ENCODE measurements at places on chromosomes 3 and 15. TPM values are rescaled to one million over a fixed set of nuclear protein-coding genes. Genes with fewer than 3 reads are reported as not detected.

DNA sequence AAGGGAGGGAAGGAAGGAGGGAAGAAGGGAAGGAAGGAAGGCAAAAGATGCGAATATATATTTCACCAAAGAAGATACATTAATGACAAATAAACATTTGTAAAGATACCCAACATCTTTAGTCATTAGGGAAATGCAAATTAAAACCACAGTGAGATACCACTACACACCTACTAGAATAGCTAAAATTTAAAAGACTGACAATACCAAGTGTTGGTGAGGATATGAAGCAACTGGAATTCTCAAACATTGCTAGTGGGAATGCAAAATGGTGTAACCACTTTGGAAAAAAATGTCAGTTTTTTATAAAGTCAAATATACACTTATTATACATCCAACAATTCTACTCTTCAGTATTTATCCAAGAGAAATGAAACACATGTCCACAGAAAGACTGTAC is 4.3 kb upstream of the COLQ start:
- DNase-seq = no peak

DNA sequence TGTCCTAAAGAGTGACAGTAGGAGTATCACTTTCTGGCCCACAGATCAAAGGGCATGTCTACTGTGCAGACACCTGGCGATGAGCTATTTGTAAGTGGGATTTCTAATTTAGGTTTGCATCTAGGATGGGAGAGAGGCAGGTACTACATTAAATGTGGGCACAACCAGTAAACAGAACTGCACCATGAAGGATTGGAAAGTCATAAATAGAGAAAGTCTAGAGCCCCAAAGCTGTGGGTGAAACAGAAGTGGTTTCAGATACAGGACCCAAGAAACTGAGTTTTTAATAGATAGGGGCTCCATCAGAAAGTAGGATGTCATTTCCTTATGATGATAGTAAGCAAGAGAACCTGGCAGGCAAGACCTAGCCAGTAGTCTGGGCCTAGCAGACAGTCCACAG is 35.2 kb upstream of the SPPL2A start:
- DNase-seq = no peak

BSN gene
- 1.1 TPM for total RNA-seq

DNA sequence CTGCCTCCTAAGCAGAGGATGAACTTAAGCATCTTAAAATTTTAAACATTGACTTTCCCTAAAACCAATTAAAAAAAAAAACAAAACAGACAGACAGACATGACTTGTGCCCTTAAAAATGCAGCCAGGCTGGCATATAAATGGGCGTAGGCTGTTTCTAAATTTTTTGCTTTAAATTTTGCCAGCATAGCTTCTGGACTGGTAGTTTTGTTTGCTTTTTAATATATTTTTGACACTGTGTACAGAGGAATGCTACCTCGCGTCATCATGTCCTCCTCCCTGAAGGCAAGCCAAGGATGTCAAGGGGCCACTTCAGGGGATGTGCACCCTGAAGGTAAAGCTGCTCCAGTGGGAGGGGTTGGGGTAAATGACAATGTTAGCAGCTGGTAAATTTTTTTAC is 134.8 kb downstream of the PGPEP1L start:
- no peak for DNase-seq

- no peak for DNase-seq
Measured at GRCh38 chr15:74540161-74540760, 759 bp upstream of the ARID3B start.

- DNase-seq = no peak
Measured at GRCh38 chr3:7264196-7264526, 403.2 kb downstream of the GRM7 start.

DNA sequence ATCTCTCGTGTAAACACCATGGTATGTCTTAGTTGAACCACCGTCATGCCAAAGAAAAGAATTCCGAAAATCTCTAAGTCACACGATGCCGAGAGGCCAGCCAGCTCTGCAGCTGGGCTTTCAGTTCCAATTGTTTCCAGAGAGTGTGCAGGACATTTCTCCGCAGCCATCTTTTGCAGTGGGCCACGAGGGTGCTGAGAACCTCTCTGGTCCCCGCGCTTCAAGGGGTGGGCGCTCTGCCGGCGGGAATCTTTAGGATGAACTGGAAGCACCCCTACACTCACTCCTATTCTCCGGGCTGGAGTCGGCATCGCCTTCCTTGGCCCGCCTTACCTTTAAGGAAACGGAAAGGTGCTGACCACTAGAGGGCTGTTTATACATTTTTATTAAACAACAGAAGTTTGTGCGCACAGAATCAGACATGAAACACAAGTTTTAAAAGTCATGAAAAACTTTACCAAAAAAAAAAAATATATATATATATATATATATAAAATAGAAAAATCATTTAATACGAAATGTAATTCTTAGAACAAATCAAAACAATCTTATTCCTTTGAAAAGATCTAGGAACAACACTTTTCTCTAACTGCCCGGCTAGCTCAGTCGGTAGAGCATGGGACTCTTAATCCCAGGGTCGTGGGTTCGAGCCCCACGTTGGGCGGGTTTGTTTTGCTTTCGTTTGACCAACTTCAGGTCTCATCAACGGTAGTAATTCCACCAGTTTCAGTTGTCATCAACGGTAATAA is 12.5 kb upstream of the MORF4L1 start:
- DNase-seq = peak; percentile 81
